ENCODE measurements at places on chromosomes 1 and 21.

DNA sequence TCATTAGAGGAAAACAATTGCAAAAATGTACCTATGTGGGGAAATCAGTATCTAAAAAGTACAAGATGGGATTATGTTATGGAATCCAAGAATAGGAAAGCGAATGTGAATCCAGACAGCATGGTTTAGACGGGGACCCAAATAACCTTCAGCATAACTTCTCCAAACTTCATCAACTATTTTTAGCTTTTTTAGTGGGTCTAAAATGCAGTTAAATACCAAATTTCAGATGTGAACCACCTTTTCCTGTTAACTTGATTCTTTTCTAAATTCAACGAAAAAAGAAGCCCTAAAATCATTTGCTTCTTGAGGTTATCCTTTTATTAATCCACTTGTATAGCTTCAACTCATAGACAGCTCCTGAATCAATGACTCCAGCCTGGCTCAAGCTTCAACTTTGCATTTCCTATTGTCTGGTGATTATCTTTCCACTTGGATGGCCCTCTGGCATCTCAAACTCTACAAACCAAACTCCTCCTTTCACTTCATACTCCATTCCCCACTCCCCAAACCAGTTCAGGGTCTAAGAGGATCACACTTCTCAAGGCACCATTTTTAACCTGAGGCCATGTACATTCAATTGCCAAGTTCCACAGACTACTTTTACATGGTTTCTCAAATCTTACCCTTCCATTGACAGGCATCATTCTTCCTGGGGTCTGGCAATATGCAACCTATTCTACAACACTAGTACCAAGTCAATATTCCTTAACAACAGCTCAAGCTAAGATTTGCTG is 7.4 kb downstream of the ERRFI1 start:
- DNase-seq, result no peak

DNA sequence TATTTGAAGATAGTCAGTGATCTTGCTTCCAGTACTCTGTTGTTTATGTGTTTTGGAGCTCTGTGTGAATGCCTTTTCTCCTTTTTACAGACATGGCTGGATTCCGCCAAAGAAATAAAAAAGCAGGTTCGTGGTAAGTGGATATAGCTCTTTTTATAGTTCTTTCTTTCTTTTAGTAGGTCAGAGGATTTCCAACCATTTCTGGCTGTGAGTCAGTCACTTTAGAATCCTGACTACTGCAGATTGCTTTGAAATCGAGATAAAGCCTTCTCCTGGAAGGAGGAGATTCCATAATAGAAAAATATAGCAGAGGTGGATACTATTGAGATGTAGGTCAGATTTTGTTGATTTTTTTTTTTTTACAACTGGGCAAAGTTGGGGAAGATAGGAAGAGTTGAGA is 97.4 kb downstream of the EPB41 start:
- no peak for DNase-seq

DNA sequence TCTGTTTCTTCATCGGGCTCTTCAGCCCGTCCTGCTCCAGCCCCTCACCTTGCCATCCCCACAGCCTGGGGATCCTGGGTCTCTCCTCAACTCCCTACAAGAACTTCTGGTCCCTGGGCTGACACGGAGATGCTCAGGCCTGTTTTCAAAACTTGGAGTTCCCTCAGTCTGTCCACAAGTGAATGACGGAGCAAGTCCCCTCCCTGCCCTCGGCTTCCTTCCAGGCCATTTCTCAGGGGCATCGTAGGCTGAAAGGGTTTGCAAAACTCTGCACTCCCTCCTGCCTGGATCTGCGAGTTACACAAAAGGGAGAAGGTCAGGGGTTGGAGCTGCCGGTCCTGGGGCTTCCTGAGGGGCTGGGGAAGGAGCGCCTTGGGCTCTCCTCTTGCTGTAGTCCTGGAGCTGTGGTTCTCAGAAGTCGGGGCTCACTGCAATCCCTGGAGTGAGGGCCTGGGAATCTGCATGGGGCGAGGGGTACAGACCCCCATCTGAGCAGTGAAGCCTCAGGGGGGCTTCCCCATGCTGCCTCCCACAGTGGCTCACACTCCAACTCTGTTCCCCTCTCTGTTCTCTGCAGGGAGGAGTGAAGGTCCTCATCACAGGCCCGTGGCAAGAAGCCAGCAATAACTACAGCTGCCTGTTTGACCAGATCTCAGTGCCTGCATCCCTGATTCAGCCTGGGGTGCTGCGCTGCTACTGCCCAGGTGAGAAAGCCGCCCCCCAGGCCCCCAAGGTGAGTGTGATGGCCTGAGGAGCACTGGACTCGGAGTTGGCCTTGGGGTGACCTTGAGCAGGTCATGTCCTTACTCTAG is 100.6 kb upstream of the VAMP3 start:
- DNase-seq, result no peak

DNA sequence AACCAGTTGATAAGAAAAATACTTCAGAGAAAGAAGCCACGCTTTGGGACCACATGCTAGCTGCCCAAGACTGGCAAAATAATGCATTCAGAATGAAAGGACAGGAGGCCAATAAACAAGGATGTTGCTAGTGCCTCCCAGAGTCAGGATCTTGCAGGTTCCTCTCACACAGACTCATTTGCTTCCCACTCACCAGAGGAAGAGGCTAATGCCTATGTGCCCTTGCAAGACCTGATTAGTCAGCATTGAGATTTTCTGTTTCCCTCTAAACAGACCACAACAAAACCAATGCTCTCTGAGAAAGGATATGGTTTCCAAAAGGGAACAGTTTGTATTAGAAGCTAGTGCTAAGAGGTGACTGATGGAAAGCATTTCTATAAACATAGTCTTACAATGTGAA is 85.7 kb downstream of the NRDC start:
- no peak for DNase-seq

GRCh38 chr1:5478961-5479360 is 513.3 kb downstream of the NPHP4 start:
- no peak for DNase-seq

DNA sequence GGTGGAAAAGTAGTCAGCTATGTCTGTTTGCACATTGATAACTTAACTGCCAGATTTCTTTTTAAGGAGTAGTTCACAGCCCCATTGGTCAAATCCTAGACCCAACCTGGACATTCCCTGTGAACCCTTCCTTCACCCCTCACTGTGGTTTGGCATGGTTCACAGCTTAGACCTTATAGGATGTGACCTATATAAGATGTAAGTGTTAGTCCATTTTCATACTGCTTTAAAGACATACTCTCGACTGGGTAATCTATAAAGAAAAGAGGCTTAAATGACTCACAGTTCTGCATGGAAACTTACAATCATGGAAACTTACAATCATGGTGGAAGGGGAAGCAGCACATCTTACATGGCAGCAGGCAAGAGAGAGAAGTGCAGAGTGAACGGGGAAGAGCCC is 1066.2 kb downstream of the TTLL7 start:
- DNase-seq, result no peak

DNA sequence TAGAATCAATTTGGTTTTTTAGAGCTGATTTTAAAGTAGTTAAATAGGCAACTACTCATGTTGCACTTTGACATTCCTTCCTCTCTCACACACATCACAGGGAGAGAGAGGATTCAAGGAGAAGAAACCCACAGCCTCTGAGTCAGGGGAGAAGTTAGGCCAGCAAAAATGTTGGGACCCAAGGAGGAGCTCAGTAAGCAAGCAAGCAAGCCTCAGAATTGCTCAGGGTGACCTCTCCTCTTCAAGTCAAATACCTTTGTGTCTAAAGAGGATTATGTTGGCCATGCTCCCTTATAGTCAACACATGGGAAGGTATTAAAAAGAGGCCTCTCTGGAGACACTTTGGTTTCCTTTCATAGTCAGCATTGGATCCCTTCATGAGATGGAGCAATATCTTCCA is 80.5 kb upstream of the WARS2 start:
- DNase-seq, result no peak

GRCh38 chr1:8314346-8315280 is 3.3 kb upstream of the SLC45A1 start:
- DNase-seq, result peak; percentile 68

DNA sequence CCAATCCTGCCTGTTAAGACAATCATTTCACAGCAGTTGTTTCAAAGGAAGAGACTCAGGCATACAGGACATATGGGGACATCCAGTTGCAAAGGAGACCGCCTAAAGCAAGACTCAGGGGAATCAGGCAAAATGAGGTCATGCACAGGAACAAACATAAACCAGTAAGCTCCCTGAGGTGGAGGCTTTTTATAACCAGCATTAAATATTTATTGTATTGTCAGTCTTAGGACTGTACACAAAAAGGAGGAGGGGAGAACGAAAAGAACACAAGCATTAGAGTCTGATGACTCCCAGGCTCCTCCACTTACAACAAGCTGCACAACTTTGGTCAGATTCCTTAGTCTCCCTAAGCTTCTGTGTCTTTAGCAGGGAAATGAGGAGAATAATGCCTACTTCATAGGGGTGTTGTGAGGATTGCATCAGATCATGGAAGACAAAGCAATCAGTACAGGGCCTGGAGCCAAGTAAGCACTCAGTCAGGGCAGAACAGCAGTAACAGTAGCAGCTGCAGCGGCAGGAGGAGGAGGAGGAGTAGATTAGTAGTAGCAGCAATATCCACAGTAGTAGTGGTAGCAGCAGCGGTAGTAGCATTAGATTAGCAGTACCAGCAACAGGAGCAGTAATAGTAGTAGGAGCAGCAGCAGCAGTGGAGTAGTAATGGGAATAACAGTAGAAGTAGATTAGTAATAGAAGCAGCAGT is 54.2 kb upstream of the SPATA6 start:
- no peak for DNase-seq

DNA sequence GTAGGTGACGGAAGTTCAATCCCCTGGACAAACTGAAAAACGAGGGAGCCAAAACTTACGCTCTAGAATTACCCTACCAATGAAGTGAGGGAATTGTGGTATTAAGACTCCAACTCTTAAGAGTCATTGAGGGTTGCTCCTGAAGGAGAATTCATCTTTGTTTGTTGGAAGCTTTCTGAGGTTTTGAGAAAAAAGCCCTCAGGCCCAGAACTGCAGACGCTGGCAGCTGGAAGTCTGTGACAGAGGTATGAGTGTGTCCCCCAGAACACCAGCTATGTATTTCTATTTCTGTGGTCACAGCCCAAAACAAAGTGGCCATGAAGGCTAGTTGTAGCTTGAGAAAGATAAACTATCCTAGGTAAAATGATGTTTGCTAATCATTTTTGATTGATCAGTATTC is 438.8 kb upstream of the B3GALT2 start:
- no peak for DNase-seq

- no peak for DNase-seq
Measured at GRCh38 chr1:198601936-198602889, 36.6 kb upstream of the PTPRC start.

- no peak for DNase-seq
Measured at GRCh38 chr1:217506878-217507277, 124.0 kb downstream of the GPATCH2 start.

- no peak for DNase-seq
Measured at GRCh38 chr21:45471525-45472221, 66.7 kb downstream of the COL18A1 start.

DNA sequence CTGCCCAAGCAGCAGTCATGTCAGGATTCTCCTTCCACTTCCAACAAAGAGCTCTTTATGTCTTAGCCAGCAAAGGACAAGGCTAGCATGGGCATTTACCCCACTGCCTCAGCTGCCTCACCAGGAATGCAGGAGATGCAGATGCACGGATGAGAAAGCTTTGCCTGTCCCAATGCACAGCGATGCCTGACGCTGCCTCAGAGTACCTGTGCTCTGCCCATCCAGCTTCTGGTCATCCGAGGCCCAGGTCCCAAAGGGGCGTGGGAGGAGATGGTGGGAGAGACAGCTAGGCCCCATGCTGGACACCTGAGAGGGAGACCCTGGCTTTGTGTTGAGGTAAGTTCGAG is 59.0 kb downstream of the IRF2BP2 start:
- DNase-seq, result no peak

- DNase-seq, result no peak
Measured at GRCh38 chr1:204417074-204417997, 5.7 kb upstream of the PPP1R15B start.

- DNase-seq, result no peak
Measured at GRCh38 chr1:116878804-116879477, 30.8 kb upstream of the PTGFRN start.

- DNase-seq, result no peak
Measured at GRCh38 chr1:181986907-181987305, 74.6 kb downstream of the ZNF648 start.

DNA sequence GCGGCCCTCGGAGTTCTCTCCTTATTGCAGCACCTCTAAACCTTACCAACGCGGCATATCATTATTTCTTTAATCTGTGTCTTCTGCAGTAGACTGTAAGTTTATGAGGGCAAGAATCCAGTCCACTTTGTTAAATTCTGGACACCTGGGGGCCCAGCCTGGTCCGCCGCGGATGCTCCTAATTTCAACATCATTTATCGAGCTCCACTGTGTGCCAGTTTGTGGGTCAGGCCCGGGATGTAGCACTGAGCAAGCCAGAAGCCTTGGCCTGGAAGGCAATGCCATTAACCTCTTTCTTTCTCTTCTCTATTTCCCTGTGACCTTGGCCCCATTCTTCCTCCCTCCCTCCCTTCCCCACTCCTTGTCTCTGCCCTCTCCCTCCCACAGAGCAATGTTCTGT is 70.6 kb upstream of the CACNA1E start:
- no peak for DNase-seq

DNA sequence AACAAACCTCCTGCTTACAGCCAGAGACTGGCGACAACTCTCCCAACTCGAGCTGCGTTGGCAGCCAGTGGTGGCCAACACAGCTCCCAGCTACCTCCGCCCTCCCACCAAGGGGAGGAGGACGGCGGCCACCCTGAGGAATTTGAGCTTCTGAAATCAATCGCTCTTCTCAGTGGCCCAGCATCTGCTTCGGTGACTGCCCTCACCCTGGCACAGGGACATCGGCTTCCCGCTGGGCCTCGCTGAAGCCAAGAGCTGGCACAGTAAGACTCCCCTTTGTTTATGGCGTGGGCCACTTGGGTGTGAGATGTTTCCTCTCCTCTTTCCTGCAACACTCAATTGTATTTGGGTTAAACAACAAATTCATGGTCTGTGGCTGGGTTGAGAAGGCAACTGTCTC is 136.2 kb downstream of the ZBTB18 start:
- no peak for DNase-seq

DNA sequence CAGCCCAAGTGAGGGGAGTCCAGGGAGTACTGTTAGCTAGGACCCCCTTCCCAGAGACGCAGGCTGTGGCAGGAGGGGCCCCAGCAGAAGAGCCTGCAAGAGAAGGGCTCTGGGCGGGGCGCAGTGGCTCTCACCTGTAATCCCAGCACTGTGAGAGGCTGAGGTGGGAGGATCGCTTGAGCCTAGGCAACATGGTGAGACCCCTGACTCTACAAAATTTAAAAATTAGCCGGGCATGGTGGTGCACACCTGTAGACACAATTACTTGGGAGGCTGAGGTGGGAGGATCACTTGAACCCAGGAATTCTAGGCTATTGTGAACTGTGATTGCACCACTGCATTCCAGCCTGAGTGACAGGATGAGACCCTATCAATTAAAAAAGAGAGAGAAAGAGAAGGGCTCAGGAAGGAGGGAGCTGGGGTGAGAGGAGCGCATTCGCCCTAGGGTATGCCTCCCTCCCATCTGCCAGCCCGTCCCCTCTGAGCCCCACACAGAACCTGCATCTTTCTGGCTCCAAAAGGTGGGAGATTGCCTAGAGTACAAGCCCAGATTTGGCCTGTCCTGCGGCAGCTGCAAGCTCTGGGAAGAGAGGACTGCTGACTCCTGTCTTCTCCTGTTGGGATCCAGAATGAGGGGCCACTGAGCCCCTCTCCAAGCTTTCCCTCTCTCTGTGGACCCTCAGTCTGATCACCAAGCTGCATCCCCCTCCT is 3.6 kb downstream of the KCNQ4 start:
- no peak for DNase-seq

All from CD8-positive, alpha-beta memory T cell (primary cell).